ENCODE measurements at places on chromosomes 12 and 14. TPM values are rescaled to one million over a fixed set of nuclear protein-coding genes. Genes with fewer than 3 reads are reported as not detected.

The COX8C gene
- 0.55 TPM for total RNA-seq

DNA sequence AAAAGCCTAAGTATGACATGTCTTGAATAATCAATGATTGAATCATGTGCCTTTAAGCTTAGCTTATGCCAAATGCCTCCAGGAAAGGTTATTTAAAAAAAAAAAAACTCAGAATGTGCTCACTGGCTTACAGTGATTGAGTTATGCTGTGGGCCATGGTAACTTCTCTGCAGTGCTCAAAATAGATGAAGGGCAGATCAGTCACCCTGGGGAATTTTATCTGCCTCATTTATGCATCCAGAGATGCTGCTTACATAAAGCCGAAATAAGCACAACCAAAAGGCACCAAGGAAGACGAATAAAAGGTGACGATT is 118.7 kb upstream of the MDM1 start:
- no peak for DNase-seq

GRCh38 chr12:12249216-12250050 is 17.4 kb downstream of the LRP6 start:
- no peak for DNase-seq

DNA sequence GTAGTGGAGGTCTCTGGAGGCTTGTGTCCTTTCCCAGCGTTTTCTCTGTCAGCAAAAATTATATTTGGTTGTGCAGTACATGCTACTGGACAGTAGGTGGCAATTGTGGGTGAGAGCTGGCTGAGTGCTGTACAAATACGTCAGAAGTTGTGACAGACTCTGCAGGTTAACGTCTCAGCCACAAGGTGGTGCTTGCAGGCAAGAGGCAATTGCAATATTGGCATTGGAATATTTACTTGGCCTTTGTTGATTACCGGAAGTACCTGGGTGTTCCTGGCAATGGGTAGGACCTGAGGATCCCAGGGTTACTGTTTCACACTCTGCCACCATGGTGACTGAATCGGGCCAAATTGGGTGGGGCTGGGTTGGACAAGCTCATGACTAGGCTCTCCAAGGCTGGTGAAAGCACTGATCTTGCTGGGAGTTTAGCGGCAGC is 333.9 kb upstream of the LMO3 start:
- no peak for DNase-seq

The SPIC gene
- total RNA-seq: not detected

The PYM1 gene
- total RNA-seq: 16.2 TPM

GRCh38 chr12:19144287-19144686 is 14.8 kb downstream of the PLEKHA5 start:
- DNase-seq: no peak

- DNase-seq: no peak
Observed at GRCh38 chr14:95547626-95548327, 12.9 kb downstream of the GLRX5 start.

GRCh38 chr14:66745078-66745477 is 237.1 kb downstream of the GPHN start:
- no peak for DNase-seq

The PWP1 gene
- 12.0 TPM for total RNA-seq

DNA sequence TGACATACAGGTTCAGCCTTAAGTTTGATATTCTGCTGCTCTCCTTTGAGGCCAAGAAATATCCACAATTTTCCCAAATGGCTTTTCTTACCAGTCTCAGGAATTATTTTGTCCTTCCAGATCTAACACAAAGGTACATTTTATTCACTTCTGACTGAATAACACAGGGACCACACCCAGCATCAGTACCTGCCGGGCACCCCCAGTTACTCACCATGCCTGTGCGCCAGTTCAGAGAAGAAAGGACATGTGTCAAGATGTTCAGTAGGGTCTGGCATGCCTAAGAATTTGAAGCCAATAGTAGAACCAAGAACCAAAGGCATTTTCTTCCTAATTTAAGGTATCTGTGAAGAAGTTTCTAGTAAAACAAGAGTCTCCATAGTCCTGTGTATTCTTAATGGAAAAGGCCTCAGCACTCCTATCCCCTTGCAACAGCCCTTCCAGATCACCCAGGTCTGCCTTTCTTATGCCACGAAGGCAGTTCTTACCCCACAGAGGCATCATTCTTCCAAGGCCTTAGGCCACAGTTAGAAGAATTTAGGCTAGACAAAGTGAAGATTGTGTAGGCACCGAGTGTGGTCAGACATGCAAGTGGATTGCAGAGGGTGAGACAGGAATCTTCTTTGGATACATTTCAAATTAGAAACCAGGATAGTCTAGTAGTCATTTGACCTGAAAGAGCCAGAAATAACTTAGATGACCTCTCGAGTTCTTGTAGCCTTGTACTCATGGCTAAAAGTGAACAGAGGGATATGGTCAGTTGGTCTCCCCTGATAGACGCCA is 140.1 kb upstream of the HIF1A start:
- no peak for DNase-seq

DNA sequence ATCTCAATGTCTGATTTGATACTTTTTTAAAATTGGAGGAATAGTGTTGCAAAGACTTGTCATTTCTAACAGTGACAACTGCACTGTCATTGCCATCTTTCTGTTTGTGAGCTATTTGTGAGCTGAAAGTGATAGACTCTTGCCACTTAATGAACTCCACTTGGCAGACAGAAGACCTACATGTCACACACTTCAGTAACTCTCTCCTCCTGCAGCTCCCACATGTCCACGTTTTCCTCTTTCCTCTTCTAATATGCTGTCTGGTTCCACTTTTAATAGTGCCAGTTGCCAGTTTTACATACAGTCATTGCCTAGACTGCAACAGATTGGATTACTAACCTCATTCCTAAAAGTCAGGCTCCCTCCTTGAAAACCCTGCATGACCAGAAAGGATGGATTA is 121.5 kb downstream of the CAPZA3 start:
- DNase-seq: no peak

The POTEM gene
- not detected for total RNA-seq

The FBXW8 gene
- 5.1 TPM for total RNA-seq

DNA sequence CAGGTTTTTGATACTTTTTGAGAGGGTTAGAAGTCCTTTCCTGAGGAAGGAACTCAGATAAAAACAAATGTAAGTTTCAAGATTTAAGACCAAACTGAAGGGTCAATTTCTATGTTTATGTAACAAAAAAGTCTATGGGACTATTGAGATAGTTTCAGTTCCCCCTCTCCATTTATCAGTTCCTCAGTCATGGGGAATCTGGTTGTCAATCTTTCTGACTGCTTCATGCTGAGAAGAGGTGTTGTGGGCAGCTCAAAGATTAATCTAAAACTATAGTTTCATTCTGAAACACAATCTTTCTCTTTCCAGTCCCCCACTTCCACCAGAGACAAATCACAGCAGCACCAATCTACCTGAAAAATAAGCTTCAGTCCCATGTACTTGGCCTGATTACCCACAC is 93.7 kb downstream of the KCNMB4 start:
- DNase-seq: no peak

- DNase-seq: no peak
Observed at GRCh38 chr12:29152223-29152868, 3.3 kb downstream of the FAR2 start.

DNA sequence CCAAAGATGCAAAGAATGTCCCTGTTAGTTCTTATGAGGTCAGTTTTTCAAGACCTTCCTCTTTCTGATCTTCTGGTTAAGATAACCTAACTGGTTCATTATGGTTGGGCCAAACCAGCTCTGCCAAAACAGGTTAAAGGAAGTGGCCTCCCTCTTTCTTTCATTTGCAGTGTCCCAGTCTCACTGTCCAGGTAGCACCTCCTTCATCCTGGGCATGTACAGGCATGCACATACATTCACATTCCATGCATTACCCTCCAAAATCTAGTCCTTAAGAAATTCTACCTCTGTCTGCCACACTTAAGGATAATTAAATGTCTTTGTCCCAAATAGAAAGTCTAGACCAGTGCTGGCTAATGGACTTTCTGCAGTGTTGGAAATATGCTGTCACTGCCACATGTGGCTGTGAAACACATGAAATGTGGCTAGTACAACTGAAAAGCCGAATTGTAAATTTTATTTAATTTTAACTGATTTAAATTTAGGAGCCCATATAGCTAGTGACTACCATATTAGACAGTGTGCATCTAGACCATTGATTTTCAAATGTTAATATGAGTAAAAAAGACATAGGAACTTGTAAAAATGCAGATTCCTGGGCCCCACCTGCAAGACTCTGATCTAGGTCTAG is 169.3 kb downstream of the PCNX1 start:
- no peak for DNase-seq

- DNase-seq: no peak
Observed at GRCh38 chr14:27077214-27077613, 479.4 kb upstream of the NOVA1 start.

DNA sequence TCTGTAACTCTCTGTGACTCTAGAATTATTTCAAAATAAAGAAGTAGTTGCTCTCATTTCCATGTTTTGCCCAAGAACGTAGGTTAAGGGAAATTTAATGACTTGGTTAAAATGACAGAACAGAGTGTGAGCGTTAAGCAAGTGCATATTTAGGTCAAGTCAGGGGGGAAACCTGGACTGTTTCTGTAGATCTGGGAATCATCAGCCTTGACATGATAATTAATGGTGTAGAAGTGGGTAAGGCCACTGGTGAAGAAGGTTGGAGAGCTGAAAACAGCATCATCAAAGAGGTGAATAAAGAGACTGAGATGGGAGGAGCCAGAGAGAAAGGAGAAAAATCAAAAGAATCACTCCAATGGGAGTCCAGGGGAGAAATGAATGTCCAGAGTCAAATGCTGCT is 49.4 kb upstream of the STK38L start:
- no peak for DNase-seq

The CCDC175 gene
- total RNA-seq: not detected

DNA sequence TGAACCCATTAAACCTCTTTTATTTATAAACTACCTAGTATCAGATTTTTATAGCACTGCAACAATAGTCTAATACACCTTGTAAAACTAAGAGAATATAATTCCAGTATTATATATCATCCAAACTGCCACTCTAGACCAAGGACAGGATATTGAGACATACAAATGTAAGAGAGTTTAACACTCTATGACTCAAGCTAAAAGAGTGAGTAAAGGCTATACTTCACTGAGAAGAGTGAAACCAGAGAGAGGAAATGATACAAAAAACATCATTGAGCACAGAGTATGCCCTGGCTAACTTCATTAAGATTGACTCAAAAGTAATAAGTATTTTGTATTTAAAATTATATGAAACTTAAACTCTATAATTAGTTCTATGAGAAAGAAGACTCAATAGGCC is 1951.9 kb upstream of the SEL1L start:
- no peak for DNase-seq
